NCI-H1105 (cell line): ENCODE measurements at places on chromosomes 1 and 21.

DNA sequence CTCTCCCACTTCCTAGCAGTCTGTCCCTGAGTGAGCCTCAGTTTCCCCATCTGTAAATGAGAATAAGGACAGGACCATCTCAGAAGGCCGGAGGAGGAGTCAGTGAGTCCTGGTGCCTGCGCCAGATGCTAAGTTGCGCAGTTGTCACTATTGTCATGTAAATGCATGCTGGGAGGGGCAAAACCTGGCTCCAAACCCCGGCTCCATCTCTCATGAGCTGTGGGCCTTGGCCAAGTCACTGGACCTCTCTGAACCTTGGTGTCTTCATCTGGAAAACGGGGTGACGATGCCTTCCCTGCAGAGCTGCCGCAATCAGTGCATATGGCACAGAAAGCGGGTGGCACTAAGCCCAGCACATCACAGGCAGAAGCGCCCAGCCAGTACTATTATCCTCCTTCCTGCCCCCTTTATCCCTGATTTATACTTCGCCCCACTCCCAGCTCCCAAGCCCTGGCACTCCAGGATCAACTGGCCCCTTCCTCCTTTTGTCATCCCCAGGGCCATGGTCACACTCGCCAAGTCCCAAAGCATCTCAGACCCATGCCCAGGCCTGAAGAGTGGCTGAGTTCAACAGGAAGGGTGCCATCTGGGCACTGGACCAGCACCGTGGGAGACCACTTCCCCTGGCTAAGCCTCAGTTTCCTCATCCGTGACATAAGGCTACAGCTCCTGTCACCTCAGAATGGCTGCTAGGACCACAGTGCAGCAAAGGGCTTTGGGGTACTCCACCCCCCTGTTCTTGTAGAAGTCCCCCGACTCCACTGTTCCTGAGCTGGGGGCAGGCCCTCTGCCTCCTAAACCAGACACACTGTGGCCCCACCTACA lies 4.3 kb upstream of the PLEKHG5 start:
- DNase-seq = no peak

DNA sequence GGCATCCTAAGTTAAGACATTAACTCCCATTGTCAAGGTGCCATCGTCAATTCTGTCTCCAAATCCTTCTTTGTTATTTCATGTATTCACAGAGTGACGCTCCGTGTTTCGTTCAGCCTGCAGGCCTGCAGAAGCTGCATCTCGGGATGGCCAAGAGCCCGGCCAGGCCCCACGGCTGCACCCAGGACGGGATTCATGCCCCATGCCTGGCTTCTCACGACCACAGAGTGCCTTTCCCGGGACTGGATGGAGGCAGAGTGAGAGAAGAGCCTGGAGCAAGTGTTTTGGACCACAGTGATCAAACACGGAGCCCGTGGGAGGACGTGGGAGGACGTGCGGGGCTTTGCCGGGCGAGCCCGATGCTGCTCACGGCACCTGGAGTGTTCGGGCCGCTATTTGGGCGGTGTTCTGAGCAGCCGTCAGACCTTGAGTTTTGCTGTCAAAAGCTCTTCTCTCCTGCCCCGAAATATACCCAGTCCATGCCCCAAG lies 56.8 kb downstream of the COL6A1 start:
- DNase-seq = no peak

GRCh38 chr1:22889213-22889827 lies 83.3 kb downstream of the LACTBL1 start:
- peak; percentile 8 for DNase-seq

- DNase-seq = no peak
These were observed 3.4 kb upstream of the AHDC1 start for GRCh38 chr1:27607239-27607804.

DNA sequence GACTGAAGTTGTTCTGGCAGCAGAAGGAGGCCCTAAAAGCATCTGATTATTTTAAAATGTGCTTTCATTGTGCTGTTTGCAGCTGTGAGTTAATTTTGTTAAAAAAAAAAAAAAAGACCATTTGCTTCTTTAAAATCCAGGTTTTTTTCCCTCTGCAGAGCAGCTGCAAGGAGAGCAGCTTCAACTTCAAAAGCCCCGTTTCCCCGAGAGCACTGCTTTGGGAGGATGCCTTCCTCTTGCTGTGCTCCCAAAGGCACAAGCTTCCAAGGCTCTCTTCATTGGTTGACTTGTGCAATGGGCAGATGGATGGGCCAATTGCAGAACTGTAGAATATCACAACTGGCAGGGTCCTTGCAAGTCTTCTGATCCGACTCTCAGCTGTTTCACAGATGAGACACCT lies 459.2 kb upstream of the PKN2 start:
- DNase-seq = no peak

DNA sequence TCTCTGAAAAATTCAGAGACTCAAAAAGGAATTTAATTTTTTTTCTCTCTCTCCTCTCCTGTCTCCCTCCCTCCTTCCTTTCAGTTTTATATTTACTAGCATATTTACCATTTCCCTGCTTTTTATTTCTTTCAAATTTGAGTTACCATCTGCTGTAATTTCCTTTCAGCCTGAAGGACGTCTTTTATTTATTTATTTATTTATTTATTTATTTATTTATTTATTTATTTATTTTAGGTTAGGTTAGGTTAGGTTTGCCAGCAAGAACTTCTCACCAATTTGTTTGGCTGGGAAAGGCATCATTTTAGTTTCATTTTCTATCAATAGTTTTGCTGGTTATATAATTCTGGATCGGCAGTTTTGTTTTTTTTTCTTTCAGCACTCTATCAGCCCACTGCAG lies 231.7 kb upstream of the ZRANB2 start:
- no peak for DNase-seq

DNA sequence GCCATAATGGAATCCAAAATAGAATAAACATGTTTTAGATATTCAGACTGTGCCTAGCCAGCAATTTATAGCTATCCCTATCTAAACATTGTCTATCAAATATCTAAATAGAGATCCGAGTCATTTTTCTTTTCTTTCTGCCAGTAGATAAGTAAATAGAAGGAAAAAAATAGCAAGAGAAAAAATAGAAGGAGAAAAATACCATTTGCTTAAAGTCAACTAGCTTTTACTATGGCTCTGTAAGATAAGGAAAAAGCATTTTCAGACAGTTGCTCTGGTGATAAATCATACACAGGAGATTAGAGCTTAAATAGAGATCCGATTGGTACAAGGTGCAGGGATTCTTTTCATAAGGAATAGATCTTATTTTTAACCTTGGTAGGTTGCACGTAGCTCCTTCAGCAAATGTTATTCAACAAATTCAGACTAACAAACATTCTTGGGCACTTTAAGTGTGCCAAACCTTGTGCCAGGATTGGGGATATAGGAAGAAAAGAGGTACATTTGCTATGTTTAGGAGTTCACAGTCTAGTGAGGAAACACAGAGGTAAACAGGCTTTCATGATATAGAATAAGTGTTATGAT lies 70.1 kb upstream of the CCDC190 start:
- no peak for DNase-seq

DNA sequence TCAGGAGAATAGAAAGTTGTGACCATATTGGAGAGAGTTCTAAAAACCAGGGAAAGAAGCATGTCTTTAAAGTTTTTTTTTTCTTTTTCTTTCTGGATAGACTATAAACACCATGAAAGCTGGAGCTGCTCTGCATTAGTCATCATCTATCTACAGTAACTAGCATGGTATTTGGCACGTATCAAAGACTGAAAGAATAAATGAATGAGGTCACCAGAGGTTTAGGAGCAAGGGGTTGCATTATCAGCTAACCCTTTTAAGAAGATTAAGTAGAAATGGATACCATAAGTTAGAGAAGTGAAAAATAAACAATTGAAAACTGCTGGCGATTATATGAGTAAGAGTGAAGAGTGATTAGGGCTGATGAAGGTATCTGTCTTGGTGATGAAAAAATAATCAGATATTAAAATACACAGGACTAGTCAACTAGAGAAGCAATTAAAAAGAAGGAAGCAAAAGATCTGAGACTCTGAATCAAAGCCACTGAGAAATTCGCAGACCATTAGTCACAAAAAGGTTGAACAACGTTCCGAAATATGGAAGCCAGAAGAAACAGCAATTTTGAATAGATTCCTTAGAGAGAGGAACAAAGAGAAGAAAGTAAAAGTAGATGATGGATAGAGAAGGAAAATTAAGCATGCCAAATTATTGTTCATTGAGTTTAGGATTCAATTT lies 536.4 kb downstream of the DPYD start:
- DNase-seq = no peak

DNA sequence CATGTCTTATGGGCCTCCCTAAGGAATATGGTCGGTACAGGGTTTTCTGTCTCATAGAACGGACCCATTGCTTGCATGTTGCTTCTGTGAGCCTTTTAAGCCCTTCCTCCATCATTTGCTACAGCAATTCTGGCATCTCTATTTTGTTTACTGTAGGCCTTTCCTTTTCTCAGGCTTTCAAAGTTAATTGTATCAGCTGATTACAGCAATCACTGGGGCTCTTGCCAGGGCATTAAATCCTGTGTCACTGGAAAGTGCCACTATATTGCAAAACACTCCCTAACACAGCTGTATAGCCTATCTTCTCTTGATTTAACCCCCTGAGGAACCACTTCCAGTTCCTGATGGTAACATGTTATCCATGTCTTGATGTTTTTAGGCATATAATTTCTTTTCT lies 156.5 kb downstream of the PDE4B start:
- no peak for DNase-seq

DNA sequence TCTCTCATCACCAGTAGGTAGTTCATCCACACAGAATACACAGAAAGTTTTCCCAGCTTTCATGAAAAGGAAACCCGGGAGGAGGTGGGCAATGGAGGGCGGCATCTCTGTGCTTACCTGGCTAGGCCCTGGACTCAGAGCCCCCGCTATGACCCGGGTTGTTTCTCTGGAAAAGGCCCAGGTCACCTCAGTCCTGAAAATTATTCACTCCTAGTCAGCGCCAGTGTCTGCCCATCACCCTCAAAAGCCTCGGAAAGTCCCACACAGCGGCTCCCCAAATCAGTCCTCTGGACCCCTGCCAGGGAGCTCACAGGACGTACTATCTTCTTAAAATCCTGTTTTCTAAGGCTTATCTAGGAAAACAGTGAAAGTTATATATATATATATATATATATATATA lies 51.2 kb downstream of the TCP10L start:
- no peak for DNase-seq

- no peak for DNase-seq
These were observed 50.8 kb downstream of the CAPN9 start for GRCh38 chr1:230797942-230798365.

DNA sequence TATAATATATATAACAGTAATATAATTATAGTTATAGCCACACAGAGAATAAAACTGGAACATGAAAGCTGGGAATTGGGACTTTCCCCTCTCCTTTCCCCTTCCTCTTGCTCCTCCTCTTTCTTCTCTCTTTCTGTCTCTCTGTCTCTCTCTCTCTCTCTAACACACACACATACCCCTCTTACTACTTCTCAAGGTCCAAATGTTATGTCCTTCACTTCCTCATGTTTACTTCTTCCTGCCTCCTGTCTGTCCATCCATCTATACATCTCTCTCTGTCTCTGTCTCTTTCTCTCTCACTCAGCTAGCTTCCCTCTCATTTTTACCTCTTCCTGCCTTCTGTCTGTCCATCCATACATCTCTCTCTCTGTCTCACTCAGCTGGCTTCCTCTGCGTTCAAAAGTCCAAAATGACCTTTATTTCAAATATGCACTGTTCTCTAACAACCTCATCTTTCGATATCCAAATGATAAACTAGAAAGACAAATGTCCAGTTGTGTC lies 261.1 kb downstream of the SIPA1L2 start:
- no peak for DNase-seq

DNA sequence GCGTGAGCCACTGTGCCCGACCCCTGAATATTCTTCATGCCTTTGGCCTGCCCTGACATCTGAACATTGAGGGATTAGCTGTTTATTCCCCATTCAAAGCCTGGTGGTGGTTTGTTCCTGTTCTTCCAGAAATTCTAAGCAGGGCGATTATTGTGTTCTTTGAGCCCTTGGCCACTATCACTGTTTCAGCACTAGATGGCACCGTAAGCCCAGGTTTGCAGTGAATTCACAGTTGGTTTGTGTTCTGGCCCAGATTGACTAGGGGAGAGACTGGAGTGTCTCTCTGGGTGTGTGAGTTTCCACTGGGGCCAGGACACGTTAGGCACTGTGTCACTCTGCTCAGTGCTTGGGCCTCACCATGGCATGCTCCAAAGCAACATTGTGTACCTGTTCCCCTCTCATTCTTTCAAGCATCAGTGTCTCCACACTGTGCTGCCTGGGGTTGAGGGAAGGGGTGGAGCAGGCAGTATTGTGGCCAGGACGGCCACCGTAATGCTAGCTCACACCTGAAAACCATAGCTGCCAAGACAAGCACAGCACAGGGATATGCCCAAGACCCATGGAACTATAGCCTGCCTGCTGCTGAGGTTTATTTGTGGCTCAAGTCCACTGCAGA lies 52.7 kb downstream of the PKN2 start:
- DNase-seq = no peak

- no peak for DNase-seq
These were observed 18.8 kb upstream of the PHLDA3 start for GRCh38 chr1:201487742-201488141.

GRCh38 chr1:183498342-183498991 lies 26.2 kb downstream of the SMG7 start:
- no peak for DNase-seq
